M059J (cell line): ENCODE measurements at places on chromosomes 1 and 21. TPM values are rescaled to one million over a fixed set of nuclear protein-coding genes. Genes with fewer than 3 reads are reported as not detected.

The PRAMEF27 gene
- total RNA-seq, result not detected in 2 replicates

The RPAP2 gene
- total RNA-seq, result 13.2 and 22.2 TPM in 2 replicates

The CFAP45 gene
- total RNA-seq, result 0.20 and 1.0 TPM in 2 replicates

The NBPF11 gene
- total RNA-seq, result 1.9 and 3.4 TPM in 2 replicates

The NUF2 gene
- 40.0 and 51.1 TPM in 2 replicates for total RNA-seq

The TEDDM1 gene
- not detected in 2 replicates for total RNA-seq

The KIF21B gene
- 0.52 and 1.2 TPM in 2 replicates for total RNA-seq

The FCRL5 gene
- total RNA-seq, result not detected in 2 replicates

The PKP1 gene
- total RNA-seq, result 0.15 TPM in 1 of 2 replicates, not detected in the other

The NEXN gene
- 6.0 and 10.4 TPM in 2 replicates for total RNA-seq

The CELA2B gene
- not detected in 2 replicates for total RNA-seq

The LDLRAD2 gene
- not detected in 2 replicates for total RNA-seq

The ADAMTSL4 gene
- total RNA-seq, result 1.2 and 2.0 TPM in 2 replicates

The F5 gene
- total RNA-seq, result not detected in 2 replicates

The PRRX1 gene
- 21.6 and 22.3 TPM in 2 replicates for total RNA-seq

The SLC22A15 gene
- total RNA-seq, result 0.05 and 0.62 TPM in 2 replicates

The FCER1G gene
- total RNA-seq, result not detected in 2 replicates

The LEFTY2 gene
- total RNA-seq, result not detected in 2 replicates

The SLC2A1 gene
- total RNA-seq, result 218 and 274 TPM in 2 replicates

The LCE1C gene
- not detected in 2 replicates for total RNA-seq

The TMEM240 gene
- 0.15 TPM in 1 of 2 replicates, not detected in the other for total RNA-seq

The ELAPOR1 gene
- total RNA-seq, result 0.84 and 1.1 TPM in 2 replicates
